Activated CD8-positive, alpha-beta memory T cell treated with anti-CD3 and anti-CD28 coated beads for 24 hours (primary cell): ENCODE measurements at places on chromosomes 1 and 21.

DNA sequence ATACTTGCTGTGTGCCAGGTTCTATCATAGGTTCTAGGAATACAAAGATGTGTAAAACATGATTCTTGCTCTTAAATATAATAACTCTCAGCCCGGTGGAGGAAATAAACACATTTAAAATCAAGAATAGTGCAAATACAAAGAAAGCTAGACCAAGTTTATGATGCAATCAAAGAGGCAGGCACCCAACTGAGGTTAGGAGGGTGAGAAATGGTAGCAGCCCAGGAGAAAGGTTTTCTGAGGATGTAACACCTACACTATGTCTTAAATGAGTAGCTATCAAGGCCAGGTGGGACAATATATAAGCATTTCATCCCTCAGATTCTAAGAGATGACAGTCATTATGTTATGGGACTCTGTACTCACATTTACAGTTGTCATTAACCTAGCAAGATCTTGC is 9.7 kb upstream of the PIGC start:
- DNase-seq, result no peak

DNA sequence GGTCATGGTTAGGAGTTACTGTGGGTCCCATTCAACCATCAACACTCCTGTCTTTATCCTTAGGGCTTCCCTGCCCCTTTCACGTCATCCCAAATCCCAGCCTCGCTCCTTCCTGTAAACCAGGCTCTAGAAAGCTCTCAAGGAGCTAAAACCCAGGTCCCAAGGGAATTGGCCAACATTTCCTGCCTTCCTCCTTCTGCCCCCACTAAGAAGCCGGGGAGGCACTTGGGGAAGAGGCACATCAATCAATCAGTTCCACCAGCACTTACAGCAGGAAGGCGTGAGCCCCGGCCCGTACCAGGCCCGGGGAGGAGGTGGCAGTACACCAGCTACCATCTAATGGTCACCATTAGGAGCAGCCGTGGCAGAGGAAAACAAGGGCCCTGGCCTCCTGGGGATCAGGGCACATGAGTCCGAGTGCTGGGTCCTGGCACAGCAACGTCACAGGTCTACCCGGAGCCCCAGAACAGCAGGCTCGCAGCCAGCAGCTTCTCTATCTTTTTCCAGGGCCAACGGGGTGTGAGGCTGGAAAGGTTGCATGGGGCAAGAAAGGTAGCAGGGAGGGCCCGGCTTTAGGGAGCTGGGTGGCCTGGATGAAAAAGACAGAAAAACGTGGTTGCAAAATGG is 108.6 kb downstream of the CASZ1 start:
- DNase-seq, result no peak

DNA sequence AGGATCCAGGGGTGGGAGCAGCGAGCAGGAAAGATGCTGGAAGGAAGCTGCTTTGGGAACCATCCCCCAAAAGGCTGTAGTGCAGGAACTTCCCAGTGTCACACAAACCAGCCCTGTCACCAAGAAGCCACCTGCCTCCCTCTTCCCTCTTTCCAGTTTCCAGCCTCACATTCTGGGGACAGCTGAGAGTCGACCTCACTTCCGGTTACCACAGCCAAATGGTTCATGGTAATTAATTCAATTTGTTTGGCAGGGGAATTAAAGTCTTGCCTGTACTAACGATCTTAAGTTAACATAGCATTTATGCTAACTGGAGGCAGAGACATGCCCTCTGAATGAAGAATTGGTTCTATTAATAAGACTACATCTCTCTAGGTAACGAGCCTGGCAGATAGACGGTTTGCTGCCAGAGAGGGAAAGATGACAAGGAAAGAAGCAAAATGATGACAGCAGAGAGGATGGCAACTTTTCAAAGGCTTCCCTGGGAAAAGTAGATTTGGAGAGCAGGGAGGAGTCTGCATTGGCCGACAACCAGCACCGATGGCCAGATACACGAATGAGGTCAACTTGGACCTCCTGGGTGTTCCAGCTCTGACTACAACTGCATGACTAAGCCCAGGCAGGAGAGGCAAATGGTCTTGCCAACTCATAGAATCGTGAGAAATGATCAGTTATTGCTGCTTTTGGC is 64.1 kb downstream of the TMCO4 start:
- no peak for DNase-seq

DNA sequence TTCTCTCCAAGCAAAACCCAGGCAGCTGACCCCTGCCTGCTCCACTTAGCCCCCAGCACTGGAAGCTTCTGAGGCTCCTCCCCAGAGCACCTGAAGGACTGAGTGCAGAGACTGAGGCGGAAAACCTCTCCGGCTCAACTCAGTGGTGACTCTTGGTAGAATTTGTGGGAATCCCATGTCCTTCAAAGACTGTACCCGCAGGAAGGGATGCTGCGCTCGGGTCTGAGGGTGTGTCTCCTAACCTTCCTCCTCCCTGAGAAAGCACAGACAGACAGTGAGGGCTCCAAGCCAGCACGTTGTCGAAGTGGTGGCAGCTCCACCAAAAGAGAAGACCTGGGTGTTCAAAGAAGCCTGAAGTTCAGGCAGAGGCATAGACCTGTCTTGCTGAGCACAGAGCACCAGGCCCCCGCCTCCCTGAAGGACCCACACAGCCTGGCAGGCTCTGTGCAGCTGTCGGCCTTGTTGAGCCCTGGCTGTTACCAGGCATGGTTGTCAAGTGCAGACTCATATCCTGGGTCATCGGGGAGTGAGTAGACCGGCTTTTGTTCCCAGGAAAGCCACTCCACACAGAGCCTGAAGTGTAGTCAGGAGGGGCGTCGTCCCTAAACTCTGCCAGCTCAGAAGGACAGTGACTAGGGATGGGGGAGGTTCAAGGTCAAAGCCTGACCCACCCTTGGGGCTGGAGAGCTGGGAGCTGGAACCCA is 36.7 kb downstream of the CSMD2 start:
- no peak for DNase-seq

- no peak for DNase-seq
These were observed 6.2 kb downstream of the ZNF691 start for GRCh38 chr1:42852608-42852980.

DNA sequence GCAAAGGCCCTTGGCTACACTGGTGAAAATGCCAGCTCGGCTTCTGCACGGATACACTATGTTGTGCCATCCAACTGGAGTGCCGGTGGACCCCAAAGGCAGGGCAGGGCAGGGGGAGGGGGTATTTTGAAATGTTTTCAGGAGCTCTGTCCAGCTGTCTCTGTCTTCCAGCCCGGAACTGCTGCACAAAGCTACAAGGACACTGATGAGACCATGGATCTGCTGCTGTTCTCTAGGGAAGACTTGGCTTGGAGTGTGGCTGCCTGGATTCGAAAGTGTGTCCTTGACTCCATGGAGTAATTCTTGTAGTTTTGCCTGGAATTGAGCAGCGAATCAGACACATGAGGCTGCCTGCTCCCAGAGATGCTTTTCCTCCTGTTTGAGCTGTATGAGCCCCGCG is 42.4 kb downstream of the TTC39A start:
- DNase-seq, result peak; percentile 45

- DNase-seq, result no peak
These were observed 17.0 kb upstream of the IGSF21 start for GRCh38 chr1:18090636-18091035.

DNA sequence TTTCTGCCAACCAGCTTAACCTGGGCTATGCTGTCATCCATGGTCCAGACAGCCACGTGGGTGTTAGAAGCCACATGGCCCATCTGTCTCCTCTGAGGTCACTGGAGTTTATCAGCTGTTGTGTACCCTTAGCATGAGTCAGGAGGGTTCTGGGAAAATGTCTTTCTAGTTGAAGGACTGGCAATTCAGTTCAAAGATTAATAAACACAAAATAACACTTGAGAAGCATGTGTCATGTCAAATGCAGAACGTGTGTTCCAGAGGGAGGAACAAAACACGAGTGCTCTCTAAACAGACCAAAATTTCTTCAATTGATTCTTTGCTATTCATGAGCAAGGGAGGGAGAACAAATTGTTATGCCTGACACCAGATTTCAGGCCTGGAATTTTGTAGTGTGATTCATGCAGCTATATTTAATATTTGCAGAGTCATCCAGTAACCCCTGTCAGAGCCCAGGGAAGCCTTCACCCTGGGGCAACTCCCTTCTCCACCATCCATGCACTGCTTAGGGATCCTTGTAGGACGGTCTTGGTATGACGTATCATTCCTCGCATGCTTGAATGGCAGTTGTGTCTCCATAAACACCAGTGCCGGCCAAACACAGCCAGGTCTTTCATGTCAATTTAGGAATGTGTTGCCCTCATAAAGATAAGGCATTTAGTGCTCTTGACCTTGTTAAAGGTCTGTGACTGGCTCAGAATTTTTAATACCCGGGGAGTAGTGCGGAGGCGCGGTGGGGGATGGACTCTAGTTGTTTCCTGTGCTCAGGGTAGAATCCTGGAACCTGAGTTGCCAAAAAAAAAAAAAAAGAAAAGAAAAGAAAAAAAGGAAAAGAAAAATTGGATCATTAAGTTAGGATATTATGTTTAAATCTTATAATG is 27.7 kb upstream of the DYRK1A start:
- no peak for DNase-seq

DNA sequence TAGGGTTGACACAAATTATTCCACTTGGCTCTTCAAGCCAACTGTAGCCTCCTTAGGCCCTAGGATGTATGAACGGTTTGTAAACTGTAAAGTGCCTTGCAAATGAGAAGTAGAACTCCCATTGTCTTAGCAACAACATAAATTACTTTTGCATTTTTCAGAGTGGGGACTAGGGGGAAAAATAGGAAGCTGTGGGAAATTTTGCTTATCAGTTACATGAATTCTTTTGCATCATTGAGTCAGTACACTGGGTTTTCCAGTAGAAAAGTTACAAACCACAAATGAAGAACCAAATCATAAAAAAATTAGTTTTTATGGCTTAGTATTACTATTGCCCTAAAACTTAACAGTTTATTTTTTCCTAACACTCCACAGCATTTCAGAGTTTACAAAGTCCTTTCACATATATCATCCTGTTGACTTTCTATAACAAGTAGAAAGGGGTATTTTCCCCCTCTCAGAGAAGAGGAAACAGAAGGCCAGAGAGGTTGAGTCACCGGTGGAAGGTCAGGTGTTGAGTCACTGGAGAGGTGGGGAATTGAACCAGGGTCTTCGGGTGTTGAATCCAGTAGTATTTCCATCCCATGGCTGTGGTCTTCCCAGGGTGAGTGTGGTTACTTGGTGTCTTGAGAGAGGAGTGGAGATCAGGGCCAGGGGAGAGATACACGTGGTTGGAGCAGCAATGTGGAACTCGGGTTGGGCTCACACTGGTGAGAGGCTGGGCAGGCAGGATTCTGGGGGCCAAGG is 71.9 kb upstream of the USP24 start:
- DNase-seq, result no peak

- DNase-seq, result no peak
These were observed 114.5 kb upstream of the C1orf21 start for GRCh38 chr1:184272175-184272866.

- DNase-seq, result no peak
These were observed 17.3 kb downstream of the NOC2L start for GRCh38 chr1:941588-942383.

DNA sequence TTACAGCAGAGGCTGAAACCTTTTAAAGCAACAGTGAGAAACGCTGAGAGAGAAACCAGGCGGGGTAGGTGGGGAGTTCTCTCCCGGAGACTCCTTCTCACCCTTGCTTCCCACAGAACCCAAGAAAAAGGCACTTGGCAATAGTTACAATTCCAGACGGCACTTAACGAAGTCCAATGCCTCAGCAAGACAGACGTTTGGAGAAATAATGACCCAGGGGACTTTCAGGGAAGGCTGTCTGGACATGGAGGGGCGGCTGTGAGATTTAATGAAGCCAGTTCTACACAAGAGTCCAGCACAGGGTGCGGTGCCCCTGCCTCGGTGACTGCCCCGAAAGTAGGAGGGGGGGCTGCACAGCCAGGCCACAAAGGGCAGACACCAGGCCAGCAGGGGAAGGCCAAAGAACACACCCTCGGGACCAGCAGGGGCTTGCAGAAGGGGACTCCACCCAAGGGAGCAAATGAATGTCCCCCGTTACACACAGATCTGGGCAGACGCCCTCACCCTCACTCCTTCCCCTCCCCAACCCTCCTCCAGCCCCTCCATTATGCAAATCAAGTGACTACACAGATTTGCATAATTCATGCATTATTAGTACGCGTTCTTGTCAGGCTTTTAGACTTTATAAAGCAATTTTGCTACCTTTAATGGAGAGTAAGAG is 26.3 kb downstream of the KCNN3 start:
- no peak for DNase-seq

GRCh38 chr1:109433322-109433721 is 7.1 kb upstream of the PSMA5 start:
- no peak for DNase-seq

GRCh38 chr1:89089962-89090361 is 25.0 kb upstream of the GBP1 start:
- DNase-seq, result no peak

- DNase-seq, result no peak
These were observed at the start of gene B3GALNT2 for GRCh38 chr1:235504122-235504493. B3GALNT2 (minus strand) TSS chr1:235504452; CDS start chr1:235504252, 200 bp downstream.

GRCh38 chr1:242139442-242139841 is 140.5 kb upstream of the MAP1LC3C start:
- no peak for DNase-seq

GRCh38 chr1:207134581-207134980 is 30.5 kb downstream of the C4BPA start:
- no peak for DNase-seq

DNA sequence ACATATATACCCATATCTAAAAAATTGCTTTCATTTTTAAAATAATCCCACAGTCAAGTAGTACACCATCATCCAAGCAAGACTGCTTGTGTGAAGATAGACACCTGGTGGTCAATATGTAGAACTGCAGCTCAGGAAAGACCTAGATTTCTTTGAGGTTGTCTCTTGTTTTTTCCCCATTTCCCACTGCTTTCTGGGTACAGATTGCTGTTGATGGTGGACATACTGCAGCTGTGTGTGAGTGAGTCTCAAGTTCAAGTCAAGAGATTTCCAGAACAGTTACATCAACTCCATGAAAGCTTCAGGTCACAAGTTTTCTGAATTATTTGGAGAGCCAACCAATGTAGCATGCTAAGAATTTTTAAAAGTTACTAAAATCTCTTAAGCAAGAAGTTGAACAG is 306.4 kb downstream of the DUSP10 start:
- DNase-seq, result no peak

GRCh38 chr1:212485913-212486618 is 53.3 kb downstream of the NENF start:
- no peak for DNase-seq

DNA sequence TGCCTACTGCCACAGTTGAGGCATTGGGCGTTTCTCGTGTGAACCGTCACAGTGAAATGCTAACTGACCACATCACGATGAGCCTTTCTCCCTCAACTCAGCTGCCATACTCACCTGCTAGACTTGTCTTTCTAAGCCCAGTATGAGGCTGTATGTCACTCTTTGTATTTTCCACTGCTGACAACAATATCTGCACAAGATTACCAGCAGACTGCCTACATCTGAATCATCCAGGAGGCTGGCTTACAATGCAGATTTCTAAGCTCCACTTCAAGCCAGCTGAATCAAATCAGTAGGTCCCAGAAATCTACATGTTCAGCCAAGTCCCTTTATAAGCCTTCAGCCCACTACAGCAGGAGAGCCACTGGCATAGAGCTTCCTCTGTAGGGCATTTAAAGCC is 355.0 kb upstream of the DUSP10 start:
- no peak for DNase-seq

GRCh38 chr1:168585937-168586336 is 9.5 kb downstream of the XCL1 start:
- no peak for DNase-seq
